Stimulated activated CD8-positive, alpha-beta memory T cell treated with anti-CD3 and anti-CD28 coated beads, Interleukin-7, amount 100 ng/mL, for 1 hour (primary cell): ENCODE measurements at places on chromosomes 1 and 21.

DNA sequence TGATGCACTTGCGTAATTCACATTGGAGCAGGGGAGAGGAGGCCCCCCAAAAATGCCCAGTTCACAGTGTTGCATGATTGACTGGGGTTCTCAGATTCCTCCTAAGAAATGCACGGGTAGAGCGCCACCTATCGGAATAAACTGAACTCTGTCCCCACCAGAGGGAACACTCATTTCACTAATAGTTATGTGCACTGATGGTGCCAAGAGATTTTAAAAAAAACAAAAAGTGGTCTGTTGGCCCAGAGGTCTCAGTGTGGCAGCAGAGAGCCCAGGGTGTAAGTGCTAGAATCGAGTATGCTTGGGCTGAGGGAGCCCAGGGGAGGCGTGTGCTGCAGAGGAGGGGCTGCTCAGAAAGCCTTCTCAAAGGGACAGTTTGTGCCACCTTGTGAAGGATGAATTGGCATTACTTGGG, 6.9 kb downstream of the PINK1 start:
- DNase-seq: no peak

- DNase-seq: no peak
Measured at GRCh38 chr1:207048041-207048440, 3.0 kb downstream of the YOD1 start.

DNA sequence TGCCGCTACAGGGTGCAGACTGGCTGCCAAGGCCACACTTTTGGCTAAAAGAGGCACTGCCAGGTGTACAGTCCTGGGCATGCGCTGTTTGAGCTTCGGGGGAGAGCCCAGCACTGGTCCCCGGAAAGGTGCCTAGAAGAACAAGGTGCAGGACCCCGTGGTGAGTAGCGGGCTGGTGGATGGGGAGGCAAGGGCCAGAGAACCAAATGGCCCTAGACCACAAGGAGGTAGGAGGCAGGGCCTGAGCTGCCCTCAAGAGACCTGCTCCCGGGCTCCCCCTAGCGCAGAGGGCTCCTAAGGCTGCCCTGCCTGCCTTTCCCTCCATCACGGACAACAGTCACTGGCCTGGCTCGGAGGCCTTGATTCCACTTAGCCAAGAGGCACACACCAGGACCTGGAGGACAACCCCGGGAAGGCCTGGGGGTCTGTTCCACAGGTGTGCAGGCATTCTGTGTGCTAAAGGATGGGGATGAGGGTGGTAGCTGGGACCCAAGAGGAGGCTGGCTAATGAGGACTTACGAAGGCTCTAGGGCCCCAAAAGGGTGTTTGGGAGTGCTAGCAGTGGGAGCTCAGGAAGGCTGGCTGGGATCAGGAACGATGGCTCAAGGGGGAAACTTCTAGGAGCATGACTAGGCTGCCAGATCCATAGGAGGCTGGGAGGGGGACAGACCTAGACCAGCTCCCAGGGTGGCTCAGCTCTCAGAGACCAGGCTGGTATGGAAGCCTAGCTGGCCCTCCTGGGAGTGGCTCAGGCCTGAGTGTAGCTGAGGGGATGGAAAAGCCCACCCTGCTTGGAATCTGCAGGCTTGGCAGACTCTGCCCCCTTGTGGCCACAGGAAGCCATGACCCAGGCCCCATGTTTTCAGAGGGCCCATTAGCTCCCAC, 742 bp downstream of the ARTN start:
- peak; percentile 27 for DNase-seq

DNA sequence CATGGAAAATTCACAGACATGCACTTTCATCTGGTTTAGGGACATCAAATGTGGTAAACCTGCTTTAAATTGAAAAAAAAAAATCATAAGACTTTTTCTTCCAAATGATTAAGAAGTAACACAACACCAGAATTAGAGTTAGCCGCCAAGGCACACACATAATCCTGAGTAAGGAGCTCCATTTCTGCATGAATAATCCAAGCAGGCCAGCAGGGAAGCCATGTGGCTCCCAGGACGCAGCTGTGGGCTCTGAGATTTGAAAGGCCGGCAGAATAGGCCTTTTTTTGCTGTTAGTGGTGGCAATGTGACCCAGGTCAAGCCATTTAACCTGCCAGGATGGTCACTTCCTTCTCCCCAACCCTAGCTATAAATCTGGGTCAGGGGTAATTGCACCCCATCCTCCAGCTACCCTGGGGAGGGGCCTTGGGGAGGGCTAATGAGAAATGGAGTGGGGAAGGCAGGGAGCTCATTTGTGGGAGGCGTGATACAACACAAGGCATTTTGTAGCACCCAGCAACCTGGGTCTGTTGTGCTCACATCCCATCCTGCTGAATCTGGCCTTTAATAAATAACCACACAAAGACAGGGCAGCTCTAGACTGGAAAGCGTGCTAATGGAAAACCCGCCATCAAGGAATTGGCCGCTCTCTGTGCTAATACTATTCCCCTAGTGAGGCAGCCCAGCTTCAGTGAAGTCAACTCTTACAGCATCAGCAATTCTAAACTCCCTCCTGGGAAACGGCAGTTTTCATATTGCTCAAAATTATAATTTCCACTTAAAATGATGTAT, 178.5 kb downstream of the RHOU start:
- DNase-seq: no peak

- DNase-seq: no peak
Measured at GRCh38 chr1:211830055-211830327, 572 bp downstream of the LPGAT1 start.

DNA sequence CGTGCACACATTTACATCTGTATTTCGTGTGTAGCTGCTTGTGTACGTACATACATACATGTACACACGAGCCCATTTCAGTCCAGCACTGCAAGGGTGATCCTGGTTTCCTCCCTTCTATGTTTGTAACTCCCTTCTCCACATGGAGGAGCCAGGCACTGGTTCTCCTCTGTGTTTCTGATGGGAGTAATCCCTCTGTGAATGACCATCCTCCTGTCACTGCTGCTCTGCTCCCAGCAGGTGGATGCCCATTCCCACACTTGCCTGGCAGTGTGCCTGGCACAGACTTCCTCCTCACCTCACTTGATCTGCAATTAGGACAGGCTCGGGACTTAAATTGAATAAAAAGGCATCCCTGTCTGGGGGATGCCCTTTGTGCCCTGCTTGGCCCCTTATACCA, 37.1 kb downstream of the TRAPPC10 start:
- no peak for DNase-seq

DNA sequence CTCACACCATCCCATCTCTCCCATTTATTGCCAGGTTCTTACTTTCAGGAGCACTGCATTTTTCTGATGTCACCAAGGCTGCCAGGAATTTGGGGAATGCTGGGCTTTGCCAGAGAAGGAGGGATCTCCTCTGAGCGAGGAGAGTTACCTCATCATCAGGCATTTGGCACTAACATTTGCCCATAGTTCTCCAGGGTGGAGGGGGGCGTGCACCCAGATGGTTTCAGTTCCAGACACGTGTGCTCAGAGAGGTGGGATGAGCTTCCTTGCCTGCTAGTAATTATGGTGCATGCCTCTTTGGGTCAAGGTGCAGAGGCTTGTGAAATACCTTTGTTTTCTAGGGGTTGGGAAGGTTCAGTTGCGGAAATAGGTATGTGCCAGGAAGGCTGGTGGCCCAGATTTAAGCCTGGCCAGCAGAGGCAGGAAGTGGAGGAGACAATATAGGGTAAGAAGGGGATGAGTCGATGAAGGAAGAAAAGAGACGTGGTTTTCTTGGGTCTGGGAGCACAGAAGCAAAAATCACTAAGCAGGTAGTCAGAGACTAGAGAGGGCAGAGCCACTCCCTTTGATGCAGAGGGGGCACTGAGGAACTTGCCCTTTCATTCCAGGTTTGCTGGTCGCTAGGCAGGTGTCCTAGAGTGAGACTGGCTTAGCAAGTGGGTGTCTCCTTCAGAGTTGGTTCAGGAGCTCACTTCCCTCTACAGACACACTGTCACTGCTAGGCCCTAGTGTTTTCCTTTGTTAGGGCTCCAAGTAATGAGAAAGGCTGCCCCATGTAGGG, 7.2 kb downstream of the TUFT1 start:
- DNase-seq: no peak

DNA sequence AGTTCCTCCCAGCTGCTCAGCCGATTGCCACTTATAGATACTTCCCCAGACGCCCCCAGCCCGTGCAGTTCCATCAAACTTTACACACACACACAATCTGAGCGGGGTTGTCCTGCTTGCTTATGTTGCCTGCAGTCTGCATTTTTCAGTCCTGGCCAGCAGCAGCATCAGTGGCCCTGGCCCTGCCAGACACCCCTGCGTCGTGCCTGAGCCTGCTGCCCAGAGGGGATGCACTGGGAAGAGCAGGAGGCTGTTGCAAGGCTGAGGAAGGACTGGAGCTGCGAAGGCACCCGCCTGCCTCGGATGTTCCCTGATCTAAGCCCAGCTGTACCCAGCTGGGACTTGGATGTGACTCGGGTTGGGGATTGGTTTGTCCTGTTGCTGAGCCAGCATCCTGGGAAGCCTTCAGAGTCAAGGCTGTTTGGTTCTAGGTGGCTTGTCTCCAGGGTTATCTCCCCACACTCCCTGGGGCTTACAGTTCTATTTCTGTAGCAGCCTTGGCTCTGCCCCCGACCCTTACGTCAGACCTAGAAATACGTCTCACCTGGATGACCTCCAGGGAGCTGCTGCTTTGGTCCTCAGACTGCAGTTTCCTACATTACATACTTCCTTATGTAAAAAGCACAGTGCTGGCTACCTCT, 42.3 kb downstream of the MAN1C1 start:
- DNase-seq: no peak

DNA sequence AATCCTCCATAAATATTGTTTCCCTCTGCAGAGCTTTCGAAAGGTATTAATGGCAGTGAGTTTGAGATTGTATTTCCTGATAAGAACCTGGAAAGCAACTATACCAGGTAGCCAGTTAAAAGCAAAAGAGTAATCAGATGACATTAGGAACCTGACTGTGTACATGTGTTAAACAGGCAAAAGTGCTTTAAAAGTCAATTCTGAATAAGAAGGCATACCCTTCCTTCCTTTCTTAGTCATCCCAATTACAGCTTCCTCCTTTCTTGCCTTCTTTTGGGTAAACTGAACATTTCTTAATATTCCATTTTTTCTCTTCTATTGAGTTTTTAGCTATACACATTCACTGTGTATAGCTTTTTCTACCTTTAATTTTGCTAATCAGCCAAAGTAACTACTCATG, 144.7 kb downstream of the ZNF281 start:
- DNase-seq: no peak

DNA sequence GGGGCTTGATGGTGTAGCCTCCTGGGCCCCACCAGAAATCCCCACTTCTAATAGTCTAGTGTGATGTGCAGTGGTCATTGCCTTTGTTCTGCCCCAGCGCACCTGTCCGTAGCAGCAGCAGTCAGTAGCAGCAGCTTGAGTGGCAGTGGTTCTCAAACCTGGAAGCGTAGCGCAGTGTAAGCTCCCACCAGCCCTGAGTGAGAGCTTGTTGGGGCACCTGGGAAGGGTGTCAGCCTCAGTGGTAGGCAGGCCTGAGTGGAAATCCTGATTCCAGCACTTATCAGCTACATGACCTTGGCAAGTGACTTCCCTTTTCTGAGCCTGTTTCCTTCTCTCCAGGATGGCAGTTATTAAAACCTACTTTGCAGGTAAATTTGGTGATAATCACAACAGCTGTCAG, 41.6 kb upstream of the EPHA8 start:
- no peak for DNase-seq

- no peak for DNase-seq
Measured at GRCh38 chr1:184682956-184683355, 71.7 kb downstream of the EDEM3 start.

GRCh38 chr1:150841626-150842025, 33.6 kb upstream of the CTSK start:
- DNase-seq: no peak

DNA sequence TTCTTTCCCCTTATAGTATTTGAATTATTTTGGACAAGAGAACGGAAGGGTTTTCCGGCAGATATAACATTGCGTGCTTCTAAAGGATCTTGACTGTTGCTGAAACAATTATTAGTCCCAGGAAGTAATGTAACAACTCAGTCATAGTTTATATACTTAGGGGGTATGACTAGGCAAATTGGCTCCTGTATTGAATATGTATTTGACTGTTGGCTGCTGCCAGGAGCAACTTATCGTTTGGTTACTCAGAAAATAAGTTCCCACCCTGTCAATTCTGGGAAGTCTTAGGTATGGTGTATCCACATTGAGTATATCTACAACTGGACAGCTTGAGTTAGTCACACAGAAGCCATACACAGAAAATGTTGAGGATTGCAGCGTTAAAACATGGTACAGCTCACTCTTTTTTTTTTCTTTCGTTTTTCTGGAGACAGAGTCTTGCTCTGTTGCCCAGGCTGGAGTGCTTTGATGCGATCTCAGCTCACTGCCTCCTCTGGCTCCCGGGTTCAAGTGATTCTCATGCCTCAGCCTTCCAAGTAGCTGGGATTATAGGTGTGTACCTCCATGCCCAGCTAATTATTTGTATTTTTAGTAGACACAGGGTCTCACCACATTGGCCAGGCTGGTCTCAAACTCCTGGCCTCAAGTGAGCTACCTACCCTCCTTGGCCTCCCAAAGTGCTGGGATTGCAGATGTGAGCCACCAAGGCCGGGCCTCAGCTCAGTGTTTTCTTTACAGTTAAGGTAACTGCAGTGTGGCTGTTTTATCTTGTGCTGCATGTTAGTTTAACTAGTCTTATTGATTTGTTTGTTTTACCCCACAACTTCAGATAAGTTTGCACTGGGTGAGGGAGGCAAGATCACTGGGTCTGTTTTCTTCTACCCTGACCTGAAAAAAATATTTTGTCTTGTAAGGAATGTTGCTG, 10.2 kb downstream of the SMAP2 start:
- DNase-seq: no peak

DNA sequence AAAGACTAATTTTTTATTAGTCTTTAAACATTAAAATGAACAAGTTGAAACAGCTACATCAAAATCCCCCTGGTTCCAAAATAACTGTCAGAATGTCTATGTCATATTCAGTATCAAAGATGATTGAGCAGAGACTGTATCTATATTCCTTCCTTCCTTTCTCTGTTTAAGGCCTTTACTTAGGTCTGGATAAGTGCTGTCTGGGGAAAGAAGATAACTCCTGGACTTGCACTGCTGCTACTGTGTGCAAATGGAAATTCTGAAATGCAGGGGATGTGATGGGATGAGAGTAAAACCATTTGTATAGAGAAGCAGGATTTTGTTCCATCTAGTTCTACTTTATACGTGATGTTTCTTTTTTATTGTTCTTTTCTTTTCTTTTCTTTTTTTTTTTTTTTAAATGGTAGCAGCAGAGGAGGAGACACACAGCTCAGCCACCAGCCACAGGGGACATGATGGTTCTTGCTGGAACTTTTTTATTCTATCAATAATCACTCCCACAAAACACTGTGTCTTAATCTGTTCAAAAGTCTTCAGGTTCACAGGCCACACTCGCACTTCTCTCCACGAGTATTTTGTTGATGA, 33.6 kb upstream of the FOXE3 start:
- DNase-seq: no peak

- no peak for DNase-seq
Measured at GRCh38 chr1:226624526-226624925, 76.0 kb downstream of the STUM start.
